Cerebellum (tissue), 4 donors: ENCODE measurements at places on chromosomes 1 and 21.

- DNase-seq: no peak
Observed at GRCh38 chr21:33931799-33932390, 16.3 kb upstream of the ATP5PO start.

- no peak for DNase-seq
Observed at GRCh38 chr1:97791251-97791650, 129.6 kb downstream of the DPYD start.

GRCh38 chr1:221823149-221823548, 81.3 kb upstream of the DUSP10 start:
- DNase-seq: no peak

- DNase-seq: peak; percentile 57
Observed at GRCh38 chr1:43373066-43373940, 5.5 kb upstream of the ELOVL1 start.

DNA sequence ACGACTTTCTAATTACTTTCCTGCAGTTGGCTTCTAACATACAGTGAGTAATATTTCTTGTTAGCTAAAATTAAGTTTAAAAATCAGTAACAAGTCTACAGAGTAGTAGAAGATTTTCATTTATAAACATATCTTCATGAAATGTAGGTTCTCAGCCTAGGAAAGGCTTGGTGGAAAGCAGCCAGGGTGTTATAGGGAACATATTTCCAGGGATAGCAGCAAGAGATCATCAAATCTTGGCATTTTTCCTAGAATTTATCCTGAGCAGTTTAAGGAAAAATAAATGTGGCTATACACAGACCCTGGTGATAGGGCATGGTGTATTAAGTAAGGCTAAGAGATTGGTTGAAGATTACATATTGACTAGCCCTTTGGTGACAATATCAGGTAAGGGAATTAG, 203.5 kb upstream of the NEGR1 start:
- DNase-seq: peak; percentile 1

- no peak for DNase-seq
Observed at GRCh38 chr1:169906938-169907337, 13.2 kb upstream of the SCYL3 start.

- no peak for DNase-seq
Observed at GRCh38 chr1:21447311-21447710, 7.4 kb downstream of the NBPF3 start.

DNA sequence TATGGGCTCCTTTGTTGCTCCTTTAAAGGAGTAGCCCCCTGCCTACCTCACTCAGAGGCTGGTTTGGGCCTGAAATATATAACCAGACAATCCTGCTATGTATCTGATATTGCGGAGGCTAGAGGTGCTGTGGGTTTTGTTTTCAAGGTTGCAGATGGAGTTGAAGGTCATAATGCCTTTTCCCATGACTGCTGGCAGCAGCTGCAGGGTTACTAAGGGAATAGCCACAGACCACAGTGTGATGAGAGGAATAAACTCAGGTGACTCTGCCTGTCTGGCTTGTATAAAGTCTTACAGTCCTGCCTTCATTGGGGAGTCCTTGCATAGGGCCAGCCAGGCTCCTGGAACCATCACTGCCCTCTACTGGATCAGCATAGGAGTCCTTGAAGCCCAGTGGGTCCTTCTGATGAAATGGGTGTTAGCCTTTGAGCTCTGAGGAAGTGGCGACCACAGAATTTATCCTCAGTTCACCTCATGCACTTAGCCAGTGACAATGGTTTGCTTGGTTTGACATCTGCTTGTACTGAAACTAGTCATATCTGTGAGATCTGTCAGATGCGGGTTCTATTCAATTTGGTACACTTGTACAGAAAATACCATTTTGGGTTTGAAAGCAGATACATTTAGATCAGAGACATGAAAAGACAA, 174.4 kb upstream of the HMCN1 start:
- DNase-seq: no peak

- DNase-seq: no peak
Observed at GRCh38 chr1:8510041-8510823, 192.3 kb downstream of the SLC45A1 start.
